IMR-90 (cell line): ENCODE measurements at places on chromosomes 2 and 18. TPM values are rescaled to one million over a fixed set of nuclear protein-coding genes. Genes with fewer than 3 reads are reported as not detected.

SMPD4 gene
- 63.0 and 80.4 TPM in 2 replicates for polyA plus RNA-seq

KIAA2012 gene
- 0.04 and 0.09 TPM in 2 replicates for polyA plus RNA-seq

LYPD6B gene
- polyA plus RNA-seq = 0.05 and 0.16 TPM in 2 replicates

FSIP2 gene
- polyA plus RNA-seq = 0.02 TPM in 1 of 2 replicates, not detected in the other

GRCh38 chr2:134836986-134837385 lies 1.4 kb upstream of the ACMSD start:
- DNase-seq = peak; percentile 91

- DNase-seq = peak; percentile 2
Measured at GRCh38 chr2:70381235-70381634, 79.4 kb upstream of the FAM136A start.

GRCh38 chr2:227720680-227721079 lies 2.9 kb upstream of the SLC19A3 start:
- DNase-seq = no peak

DNA sequence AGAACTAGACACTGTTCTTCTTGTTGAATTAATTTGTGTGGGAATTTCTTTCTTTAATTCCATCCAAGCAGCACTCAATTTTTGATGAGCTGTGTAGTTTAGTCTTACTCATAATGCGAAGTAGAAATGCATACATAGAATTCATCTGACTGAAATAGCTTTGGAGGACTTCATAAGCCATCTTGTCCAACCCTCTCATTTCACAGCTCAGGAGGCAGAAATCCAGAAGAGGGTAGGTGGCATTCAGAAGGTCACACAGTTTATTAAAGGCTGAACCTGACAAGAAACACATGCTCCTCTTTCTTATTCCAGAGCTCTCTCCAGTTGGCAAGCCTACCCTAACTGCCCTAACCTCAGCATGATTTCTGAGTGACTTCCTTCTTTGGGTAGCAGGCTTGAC lies 169.2 kb upstream of the NOSTRIN start:
- DNase-seq = peak; percentile 20

DNA sequence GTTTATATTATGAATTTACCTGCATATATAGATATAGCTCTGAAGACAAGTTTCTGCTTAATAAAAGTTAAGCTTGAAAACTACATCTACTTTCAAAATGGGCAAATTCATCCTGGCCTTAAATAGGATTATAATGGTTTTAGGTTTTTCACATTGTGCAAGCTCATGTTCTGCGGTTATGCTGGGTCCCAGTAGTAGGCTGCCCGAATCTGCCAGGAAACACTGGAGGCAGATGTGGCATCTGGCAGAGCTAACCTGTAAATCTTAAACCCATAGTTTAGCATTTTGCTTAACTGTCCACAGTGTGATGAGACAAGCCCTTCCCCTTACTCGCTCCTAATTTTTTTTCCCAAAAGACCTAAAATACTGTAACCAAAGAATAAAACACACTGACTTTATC lies 234.2 kb downstream of the TCF4 start:
- no peak for DNase-seq

DNA sequence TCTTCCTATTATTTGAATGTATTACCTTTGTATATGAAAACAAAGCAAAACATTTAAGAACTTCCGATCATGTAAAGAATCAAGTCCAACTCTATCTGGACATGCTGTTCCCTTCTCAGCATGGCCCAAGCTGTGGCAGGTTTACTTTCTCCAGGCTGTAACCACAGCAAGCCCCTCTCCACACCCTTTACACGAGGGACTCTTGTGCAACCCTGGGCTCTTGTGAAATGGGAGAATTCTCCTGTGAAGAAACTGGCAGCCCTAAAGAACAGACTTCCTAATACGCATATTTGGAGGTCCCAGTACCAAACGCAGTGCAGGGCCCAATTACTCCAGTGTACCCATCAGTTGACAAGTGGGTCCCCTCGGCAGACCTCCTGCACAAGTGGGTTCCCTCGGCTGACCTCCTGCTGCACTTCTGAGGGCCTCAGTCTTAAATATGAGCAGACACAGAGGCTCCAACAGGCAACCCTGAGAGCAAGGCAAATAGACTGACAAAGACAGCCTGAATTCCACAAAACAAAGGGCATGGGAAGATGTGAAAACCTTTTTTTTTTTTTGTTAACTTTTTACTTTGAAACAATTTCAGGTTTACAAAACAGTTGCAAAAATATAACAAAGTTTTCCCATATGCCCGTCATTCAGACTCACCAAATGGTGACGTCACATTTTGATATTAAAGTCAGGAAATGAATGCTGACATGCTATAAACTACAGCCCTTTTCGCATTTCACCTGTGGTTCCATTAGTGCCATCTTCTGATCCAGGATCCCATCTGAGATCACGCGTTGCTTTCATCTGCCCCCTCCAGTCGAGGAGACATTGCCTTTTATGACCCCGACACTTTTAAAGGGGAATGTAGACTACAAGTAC lies 78.2 kb downstream of the FBXO15 start:
- DNase-seq = no peak

DNA sequence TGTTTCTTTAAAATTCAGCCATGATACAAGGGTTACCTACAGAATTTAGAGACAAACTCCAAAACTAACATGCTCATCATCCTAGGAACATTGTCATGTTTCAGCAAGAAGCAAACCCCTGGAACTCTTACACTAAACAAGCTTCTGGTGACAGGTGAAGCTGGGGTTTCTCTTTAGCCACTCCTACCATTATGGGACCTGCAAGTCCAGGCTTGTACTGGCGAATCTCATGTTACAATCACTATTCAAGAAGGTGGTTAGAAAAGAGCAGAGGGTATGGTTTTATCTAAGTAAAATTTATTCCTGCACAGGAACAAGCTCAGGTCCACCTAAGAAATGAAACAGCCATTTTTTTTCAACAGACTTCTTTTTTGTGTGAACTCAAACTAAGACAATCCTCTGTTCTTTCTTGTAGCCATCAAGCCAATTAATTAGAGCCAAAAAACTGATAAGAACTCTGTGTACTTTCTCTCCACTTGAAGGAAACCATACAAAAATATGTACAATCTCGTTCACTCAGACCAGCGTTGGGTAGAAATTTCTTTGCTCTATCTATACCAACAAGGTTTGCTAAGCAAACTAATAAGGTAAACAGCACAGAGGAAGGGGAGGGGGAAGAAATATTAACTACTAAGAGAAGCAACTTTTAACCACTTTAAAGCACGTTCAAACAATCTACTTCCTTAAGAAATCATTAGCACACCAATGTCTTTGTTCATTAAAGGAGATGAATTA lies 63.3 kb upstream of the NEDD4L start:
- no peak for DNase-seq

GRCh38 chr2:112783187-112783714 lies 1.0 kb downstream of the IL1A start:
- no peak for DNase-seq

DNA sequence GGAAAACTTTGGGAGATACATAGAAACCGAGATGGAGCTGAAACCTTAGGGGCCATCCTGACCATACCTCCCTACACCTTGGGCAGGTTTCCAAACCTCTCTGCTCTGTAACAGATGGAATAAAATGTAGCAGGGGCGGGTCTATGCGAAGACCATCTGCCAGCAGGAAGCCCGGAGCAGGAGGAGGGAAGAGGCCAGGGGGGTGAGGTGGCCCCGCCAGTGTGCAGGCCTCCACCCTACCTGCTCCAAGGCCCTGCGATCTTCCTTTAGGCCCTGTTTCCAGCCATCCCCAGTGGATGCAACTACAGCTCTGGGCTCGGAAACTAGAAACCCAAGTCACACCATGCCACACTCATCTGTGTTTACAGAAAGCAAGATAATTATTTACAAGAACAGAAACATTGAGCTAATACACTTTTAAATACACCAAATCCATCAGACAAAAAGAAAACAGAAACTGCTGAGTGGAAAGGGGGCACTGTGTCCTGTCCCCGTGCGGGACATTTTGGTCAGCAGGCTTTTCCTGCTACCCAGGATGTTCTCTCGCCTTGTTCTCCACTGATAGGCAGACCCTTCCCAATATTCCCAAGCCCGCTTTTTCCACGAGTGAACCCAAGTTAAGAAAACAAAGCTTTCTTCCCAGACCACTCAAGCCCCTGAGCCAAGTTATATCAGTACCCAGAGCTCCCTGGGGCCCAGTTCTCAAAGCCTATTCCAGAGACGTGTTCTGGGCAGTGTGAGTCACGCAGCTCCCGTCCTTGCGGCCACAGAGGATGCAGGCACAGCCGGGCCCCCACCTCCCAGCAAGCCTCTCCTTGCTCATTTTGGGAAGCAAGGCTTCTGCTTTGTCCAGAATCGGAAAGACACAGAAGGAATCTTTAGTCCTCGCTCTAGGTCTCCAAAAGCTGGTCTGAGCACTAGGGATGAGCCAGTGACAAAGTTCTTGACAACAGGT lies 17.3 kb downstream of the CIB4 start:
- DNase-seq = peak; percentile 44

DNA sequence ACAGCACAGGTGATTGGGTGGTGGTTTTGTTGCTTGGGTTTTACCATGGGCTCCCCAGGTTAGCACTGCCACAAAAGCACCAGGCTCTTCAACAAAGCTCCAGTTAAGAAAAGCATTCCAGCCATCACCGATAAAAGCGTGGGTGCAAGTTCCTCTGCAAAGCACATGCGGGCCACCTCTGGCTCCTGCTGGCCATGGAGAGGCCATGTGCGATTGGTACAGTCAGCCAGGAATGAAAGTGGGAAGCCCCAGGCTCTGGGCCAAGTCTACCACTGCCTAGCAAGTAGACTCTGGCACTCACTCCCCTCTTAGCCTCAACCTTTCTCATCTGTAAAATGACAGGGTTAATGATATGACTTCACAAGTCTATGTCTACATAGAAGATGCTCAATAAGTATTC lies 36.0 kb downstream of the BCL11A start:
- DNase-seq = peak; percentile 10

DNA sequence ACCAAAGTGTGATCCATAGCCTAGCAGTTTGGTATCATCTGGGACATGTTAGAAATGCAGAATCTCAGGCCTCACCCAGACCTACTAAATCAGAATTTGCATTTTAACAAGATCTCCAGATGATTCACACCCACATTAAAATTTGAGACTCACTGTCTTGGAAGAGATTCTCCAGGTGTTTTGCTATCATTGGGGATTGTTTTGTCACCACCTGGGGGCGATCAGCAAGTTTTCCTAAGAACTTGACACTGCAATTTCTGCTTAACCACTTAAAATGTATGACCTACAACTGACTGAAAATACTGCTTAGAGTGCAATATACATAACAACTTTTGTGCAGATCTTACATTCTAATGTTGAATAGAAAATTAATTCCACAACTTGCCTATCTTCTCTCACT lies 18.9 kb upstream of the ITGA4 start:
- no peak for DNase-seq

- DNase-seq = no peak
Measured at GRCh38 chr2:241860184-241861078, 1.7 kb upstream of the PDCD1 start.

GRCh38 chr2:37379881-37380296 lies 35.5 kb downstream of the QPCT start:
- no peak for DNase-seq

DNA sequence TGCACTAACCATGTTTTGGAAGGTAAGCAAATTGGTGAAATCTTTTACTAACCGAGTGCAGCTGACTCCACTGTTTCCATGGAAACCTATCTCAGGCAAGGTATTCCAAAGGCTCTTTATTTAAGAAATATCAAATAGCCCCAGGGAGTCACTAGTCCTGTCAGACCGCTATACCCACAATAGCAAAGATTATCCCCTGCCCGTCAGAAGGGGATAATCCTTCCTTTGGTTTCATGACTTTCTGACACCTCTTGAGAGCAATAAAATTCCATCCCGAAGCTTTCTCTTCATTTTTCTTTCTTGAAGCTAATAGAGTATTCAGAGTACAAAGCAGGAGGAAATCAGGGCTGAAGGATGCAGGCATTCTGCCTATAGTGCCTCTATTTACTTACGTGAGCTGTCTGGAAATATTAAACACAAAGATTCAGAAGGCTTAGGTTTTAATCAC lies 34.7 kb upstream of the MAP2 start:
- DNase-seq = no peak

- DNase-seq = no peak
Measured at GRCh38 chr2:139317259-139317658, 537.1 kb upstream of the NXPH2 start.

- no peak for DNase-seq
Measured at GRCh38 chr18:50790948-50791347, 28.9 kb downstream of the MRO start.

GRCh38 chr18:12318334-12318697 lies 10.3 kb downstream of the TUBB6 start:
- DNase-seq = no peak

DNA sequence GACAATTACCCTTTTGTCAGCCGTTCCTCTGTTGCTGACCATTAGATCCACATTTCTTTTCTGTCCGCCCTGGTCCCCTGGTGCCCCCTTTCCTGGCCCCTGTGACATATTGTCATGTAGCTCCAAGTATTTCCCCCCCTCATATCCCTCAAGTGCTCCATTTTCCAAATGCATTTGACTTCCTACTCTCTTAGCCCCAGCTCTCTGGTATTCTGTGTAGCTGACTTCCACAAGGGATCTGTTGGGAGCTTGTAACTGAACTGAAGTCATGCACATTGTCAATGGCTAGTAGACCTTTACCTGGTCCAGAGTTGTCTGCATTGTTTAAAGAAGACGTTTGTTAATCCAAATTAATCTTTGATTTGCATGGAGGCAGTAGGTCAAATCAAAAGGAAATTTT lies 34.8 kb downstream of the LIPG start:
- DNase-seq = no peak

DNA sequence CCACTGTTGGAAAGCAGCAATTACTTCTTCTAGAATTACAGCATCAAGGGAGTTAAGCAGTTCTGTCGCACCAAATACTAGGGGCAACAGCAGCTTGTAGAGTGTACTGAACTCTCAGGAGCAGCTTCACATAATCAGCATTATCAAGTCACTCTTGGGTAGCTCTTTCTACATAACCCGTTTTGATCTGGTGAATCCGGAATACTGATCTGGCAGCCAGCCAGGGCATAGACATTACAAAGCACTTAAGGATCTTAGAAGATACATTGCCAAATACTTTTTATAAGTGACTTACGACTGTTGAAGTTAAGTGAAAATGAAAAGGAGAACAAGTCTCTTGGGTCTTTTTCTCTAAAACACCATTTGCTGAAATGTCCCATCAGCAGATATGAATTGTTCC lies 73.2 kb upstream of the NETO1 start:
- no peak for DNase-seq

DNA sequence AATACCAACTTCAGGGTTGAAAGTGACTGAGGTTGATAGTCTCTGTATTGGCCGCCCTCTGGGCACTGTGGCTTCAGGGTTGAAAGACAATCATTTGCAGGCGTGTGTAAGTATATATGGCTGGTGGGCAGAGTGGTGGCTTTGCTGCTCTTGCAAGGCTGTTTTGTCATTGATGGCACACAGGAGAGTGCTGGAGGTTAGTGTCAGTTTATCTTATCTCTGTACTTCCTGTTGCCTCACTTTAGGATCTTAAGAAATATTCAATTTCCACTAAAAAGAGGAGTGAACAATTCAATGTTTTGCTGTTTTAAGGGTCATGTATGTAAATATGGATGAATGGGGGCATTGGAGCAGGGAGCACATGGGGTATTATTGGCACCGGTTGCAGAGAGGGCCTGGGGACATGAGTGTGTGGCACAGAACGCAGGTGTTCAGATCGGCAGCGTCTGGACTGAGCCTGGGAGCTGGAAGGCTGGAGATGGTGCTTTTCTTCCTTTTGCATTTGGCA lies 51.5 kb downstream of the NCK2 start:
- no peak for DNase-seq
